NCI-H2081 (cell line): ENCODE measurements at places on chromosomes 1 and 21.

DNA sequence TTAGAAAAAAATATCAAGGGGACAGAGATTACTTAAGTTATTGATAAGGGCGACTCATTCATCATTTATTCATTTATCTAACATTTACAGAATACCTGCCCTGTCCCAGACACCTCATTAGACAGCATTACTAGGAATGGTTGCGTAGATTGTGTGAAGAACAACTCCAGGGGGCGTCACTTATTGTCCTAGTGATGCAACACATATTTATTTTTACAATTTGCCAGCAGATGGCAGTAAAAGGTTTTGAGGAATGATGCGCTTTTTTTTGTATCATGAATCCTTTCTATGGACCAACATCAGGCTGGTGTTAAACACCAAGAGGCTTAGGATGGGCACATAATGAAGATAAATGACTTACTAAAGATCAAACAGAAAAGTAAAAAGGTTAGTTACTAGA is 5.5 kb downstream of the NCAM2 start:
- DNase-seq = peak; percentile 47

DNA sequence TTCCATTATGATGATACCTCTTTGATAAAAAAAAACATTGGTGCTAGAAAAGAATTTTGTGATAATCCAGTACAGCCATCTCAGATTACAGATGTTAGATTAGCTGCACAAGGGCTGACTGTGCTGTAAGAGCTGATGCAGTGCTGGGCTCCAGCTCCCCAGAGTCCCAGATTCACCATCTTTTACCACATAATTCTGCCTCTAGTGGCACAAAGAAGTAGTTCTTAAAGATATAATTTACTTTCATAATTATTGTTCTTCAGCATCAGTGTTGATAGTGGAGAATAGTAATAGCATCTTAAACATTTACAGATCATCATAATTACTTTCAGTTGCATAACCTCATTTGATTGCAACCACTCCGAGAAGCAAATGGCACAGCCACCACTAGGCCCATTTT is 262.1 kb downstream of the BRINP2 start:
- no peak for DNase-seq

- no peak for DNase-seq
These were observed 37.2 kb downstream of the RHBG start for GRCh38 chr1:156406251-156406650.

DNA sequence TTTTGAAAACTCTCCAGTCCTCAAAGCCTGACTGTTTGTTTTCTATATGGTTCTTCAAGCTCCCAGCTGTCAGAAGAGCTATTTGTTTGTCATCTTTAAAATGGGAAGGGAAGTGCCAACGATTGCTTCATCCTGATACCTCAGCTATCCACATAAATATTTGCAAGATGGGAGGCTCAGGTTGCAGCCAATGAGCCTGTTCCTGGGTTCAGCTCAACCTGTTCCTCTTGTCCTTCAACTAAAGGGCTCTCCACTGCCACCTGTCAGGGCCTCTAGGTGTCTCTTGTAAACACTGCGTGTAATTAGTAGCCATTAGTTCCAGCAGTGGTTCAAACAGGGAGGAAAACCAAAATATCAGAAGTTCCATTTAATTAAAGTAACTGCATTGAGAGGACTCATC is 445.1 kb downstream of the AJAP1 start:
- DNase-seq = no peak

DNA sequence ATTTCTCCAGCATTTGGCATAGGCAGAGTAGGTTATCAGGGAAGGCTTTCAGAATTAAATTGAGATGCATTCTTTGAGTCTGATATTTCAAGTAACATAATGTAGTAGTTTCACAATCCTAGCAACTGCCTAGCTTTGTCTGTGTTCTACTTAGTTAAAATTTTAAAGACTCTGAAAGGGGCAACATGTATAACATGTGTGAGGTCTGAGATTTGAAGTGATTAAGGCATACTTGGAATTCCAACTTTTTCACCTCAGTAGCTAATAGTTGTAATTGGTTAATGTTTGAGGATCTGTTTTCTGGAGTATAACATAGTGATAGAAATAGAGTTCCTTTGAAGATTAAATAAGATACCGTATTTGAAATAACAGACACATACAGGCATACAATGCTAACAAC is 335.2 kb upstream of the BEND5 start:
- DNase-seq = no peak

- DNase-seq = no peak
These were observed 40.1 kb downstream of the PRPF38A start for GRCh38 chr1:52444463-52444862.

DNA sequence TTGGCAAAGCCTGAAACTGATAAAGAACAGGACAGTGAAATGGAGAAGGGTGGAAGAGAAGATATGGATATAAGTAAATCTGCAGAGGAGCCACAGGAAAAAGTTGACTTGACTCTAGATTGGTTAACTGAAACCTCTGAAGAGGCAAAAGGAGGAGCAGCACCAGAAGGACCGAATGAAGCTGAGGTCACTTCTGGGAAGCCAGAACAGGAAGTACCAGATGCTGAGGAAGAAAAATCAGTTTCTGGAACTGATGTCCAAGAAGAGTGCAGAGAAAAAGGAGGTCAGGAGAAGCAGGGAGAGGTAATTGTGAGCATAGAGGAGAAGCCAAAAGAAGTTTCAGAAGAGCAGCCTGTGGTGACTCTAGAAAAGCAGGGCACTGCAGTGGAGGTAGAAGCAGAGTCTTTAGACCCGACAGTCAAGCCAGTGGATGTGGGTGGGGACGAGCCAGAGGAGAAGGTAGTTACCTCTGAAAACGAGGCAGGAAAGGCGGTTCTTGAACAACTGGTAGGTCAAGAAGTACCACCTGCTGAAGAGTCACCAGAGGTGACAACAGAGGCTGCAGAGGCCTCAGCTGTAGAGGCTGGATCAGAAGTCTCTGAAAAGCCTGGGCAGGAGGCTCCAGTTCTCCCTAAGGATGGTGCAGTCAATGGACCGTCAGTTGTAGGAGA is 16.3 kb downstream of the CCDC17 start:
- DNase-seq = no peak

GRCh38 chr1:41882486-41882885 is 36.2 kb downstream of the HIVEP3 start:
- no peak for DNase-seq
